Hematopoietic multipotent progenitor cell (in vitro differentiated cells): ENCODE measurements at places on chromosomes 13 and 19.

GRCh38 chr19:49744946-49745381, 18.1 kb downstream of the TSKS start:
- DNase-seq = no peak

GRCh38 chr13:20696073-20696472, 7.4 kb upstream of the IL17D start:
- DNase-seq = no peak

GRCh38 chr13:30863796-30864195, 42.3 kb upstream of the MEDAG start:
- no peak for DNase-seq

DNA sequence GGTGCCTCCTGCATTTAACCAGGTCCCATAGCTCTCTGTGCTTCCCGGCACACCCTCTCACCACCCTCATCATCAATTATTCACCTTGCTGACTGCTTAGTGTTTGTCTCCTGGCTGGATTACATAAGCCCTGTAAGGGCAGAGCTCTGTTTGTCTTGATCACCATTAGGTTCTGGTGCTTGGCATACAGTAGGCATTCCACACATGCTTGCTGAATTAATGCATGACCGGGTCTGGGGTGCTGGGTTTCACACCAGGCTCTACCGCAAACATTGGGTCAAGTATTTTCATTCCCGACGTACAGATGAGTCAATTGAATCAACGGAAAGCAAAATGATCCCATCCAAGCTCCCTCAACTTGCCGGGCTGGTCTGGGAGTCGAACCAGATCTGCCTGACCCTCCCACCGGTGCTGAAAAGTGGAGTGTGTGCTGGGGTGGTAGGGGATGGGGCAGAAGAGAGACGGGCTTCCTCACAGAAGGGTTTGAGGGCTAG, 28.5 kb downstream of the VAV1 start:
- peak; percentile 13 for DNase-seq

GRCh38 chr19:57558525-57558924, 1.1 kb downstream of the ZNF550 start:
- peak; percentile 14 for DNase-seq

- no peak for DNase-seq
Observed at GRCh38 chr13:94140027-94140426, 339.5 kb downstream of the DCT start.

- no peak for DNase-seq
Observed at GRCh38 chr13:79070343-79070974, 335.6 kb downstream of the RBM26 start.

DNA sequence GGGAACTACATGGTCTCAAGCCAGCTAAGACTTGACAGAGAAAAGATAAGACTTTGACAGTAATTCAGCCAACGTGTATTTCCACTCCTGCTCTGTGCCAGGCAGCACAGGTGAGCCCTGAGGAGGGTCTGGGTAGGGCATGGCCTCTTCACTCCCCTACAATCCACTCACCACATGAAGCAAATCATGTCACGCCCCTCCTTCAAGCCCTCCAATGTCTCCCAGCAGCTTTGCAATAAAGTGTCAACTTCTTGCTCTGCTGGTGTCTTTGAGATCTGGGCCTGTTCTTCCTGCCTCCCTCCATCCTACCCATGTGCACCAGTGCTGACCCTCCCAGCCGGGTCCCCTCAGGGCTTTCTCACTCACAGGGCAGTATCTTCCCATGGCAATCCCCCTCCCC, 58.5 kb downstream of the CCDC70 start:
- no peak for DNase-seq

- no peak for DNase-seq
Observed at GRCh38 chr13:36910545-36910944, 9.5 kb downstream of the SMAD9 start.

- no peak for DNase-seq
Observed at GRCh38 chr19:43781630-43782310, 997 bp upstream of the KCNN4 start.

GRCh38 chr13:43698758-43699157, 88.0 kb downstream of the ENOX1 start:
- DNase-seq = no peak

DNA sequence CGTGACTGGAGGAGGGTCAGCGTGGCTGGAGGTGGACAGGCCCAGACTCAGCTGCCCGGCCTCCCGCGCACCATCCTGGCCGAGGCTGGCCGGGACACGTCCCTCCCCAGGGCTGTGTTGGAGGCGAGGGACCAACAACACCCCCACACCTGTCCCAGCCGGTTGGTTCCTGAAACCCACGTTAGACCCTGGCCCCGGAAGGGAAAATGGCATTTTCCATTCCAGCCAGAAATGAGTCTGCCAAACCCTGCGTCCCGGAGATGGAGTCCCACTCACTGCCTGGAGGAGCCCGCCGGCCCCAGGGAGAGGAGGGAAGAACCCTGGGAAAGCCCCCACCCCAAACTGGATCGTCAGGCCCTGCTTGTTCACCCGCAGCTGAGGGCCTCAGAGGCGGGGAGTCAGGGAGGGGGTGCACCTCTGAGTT, 4.8 kb upstream of the WDR18 start:
- no peak for DNase-seq

DNA sequence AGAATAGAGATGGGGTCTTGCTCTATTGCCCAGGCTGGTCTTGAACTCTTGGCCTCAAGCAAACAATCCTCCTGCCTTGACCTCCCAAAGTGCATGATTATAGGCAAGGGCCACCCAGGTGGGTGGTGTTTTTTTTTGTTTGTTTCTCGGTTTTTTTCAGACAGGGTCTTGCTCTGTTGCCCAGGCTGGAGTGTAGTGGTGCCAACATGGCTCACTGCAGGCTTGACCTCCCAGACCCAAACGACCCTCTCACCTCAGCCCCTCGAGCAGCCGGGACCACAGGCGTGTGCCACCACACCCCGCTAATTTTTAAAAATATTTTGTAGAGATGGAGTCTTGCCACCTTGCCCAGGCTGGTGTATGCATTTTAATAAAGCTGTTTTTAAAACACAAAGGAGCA, 14.9 kb downstream of the GRTP1 start:
- DNase-seq = no peak

GRCh38 chr19:2334986-2335846, 6.7 kb downstream of the SPPL2B start:
- DNase-seq = peak; percentile 72

- no peak for DNase-seq
Observed at GRCh38 chr19:33465834-33466233, 55.8 kb downstream of the PEPD start.
